H7 (cell line): ENCODE measurements at places on chromosomes 5 and 9. TPM values are rescaled to one million over a fixed set of nuclear protein-coding genes. Genes with fewer than 3 reads are reported as not detected.

Gene PCDHGB7
- total RNA-seq: 4.4 and 4.6 TPM in 2 replicates

Gene FOXE1
- 0.07 and 0.14 TPM in 2 replicates for total RNA-seq

Gene SH2D3C
- total RNA-seq: 0.26 and 0.42 TPM in 2 replicates

Gene P4HA2
- 5.4 and 8.4 TPM in 2 replicates for total RNA-seq
